ENCODE measurements at places on chromosomes 4 and X.

GRCh38 chrX:21711129-21711847 is 46.6 kb downstream of the SMPX start:
- no peak for DNase-seq

DNA sequence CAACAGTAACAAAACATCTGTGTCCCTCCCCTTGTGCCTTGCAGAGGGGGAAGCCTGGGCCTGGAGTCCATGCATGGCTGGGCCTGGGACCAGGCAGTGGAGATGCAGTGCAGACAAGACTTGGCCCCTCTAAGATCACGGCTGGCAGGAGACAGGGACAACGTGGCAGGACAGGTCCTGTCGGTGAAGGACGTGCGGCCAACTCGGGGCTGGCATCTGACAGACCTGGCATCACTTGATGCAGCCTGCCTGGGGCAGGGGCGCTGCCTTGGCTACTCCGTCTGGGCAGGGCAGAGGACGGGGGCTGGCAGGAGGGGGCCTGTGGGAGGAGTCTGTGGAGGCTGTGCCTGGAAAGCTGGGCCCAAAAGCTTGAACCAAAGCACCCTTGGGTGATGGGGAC is 112.1 kb downstream of the CPZ start:
- no peak for DNase-seq

- DNase-seq, result no peak
These were observed 119.1 kb upstream of the PRDX4 start for GRCh38 chrX:23548164-23548563.

- DNase-seq, result no peak
These were observed 3.4 kb downstream of the GLUD2 start for GRCh38 chrX:121050781-121051180.

DNA sequence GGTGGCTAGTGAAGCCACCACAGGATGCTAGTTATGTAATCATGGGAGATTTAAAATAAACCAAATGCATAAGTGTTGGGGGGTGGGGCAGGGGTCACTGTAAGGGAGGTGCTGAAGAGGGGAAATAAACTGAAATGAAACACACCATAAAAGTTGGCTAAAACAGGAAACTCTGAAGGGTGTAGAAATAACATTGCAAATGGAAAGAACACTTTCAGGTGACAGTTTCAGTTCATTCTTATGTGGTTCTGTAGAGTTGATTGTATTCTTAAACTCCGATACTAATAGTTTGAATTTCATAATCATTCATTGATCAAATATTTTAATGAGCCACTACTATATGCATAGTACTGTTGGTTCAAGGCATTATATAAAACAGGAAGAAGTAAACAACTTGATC is 80.1 kb downstream of the HDAC8 start:
- DNase-seq, result no peak

DNA sequence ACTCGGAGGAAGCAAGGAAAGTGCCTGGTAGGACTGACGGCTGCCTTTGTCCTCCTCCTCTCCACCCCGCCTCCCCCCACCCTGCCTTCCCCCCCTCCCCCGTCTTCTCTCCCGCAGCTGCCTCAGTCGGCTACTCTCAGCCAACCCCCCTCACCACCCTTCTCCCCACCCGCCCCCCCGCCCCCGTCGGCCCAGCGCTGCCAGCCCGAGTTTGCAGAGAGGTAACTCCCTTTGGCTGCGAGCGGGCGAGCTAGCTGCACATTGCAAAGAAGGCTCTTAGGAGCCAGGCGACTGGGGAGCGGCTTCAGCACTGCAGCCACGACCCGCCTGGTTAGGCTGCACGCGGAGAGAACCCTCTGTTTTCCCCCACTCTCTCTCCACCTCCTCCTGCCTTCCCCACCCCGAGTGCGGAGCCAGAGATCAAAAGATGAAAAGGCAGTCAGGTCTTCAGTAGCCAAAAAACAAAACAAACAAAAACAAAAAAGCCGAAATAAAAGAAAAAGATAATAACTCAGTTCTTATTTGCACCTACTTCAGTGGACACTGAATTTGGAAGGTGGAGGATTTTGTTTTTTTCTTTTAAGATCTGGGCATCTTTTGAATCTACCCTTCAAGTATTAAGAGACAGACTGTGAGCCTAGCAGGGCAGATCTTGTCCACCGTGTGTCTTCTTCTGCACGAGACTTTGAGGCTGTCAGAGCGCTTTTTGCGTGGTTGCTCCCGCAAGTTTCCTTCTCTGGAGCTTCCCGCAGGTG is 637 bp downstream of the AR start:
- no peak for DNase-seq

DNA sequence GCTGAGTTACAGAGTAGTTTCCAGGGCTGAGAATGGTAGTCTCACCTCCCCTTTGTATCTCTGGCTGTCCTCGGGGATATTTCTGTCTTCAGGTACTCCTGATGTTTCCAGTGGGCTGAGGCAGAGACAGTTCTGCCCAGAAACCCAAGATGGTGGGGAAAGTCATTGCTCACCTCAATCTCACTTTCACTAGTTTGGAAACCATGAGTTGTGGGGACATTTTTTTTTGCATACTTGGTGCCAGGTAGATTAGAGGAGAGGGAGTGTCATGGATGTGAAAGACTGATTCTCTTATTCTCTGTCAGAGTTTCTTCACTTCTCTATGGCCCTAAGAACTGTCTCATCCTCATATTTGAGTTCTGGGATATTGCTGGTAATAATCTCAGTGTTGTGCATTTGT is 708.6 kb upstream of the MAGEB2 start:
- DNase-seq, result no peak

GRCh38 chrX:7286168-7286837 is 138.3 kb upstream of the PUDP start:
- no peak for DNase-seq

DNA sequence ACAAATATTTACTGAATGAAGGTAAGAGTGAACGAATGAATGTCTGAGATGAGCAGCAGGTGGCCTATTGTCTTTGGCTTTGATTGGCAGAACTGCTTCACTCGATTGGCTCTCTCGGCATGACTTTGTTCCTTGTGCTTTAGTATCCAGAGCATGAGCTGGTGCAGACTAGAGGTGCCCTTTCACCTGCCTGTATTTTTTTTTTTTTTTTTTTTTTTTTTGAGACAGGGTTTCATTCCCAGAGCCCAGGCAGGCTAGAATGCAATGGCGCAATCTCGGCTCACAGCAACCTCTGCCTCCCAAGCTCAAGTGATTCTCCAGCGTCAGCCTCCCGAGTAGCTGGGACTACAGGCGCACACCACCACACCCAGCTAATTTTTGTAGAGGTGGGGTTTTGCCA is 38.9 kb downstream of the SRPX2 start:
- no peak for DNase-seq

DNA sequence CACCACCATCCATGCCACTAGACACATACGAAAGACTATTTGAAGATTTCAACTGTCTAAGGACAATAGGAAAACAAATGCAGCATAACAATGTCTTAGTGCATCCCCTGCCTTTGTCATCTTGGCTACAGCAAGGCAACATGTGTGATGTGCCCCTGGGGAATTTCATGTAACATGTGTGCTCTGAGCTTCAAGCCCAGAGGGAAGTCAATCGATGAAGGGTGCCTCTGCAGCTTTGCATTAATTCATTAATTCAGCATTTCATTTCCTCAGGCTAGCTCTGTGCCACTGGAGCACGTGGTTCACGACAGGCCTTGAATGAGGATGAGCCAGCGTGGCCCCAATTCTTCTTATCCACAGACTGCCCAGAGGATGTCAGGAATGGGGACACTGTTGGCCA is 253.9 kb upstream of the GPC4 start:
- no peak for DNase-seq

DNA sequence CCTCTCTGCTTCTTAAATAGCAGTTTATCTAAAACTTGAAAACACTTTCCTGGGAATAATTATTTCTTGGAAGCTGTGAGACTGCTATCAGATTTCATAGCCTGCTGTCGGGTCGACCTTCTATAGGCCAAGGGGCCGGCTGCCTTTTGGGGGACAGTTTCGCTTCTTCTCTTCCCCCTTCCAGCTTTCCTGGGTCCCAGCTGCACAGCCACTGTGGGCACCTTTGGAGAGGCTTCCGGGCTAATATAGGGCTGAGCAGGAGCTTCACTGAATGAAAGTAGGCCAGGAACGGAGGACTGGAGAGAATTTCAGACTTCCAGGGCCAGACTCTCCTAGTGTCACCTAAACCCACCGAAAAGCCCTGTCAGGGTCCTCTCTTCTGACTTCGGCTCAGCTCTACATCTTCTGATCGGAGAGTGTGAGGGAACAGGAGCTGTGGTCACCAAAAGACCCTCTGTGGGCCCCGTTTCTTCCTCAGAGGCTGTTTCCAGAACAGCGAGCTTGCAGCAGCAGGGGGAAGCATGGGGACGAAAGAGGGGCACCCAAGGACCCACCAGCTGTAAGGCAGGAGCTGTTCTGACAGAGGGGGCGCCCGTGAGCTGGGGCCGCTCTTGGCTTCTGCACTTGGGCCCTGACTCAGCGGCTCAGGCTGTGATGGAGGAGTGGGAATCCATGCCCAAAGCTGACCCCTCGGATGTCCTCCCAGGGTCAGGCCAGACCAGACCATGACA is 620.6 kb downstream of the BCOR start:
- DNase-seq, result no peak

- no peak for DNase-seq
These were observed 221.0 kb downstream of the PALLD start for GRCh38 chr4:168717847-168718246.

- no peak for DNase-seq
These were observed 1631.9 kb upstream of the PABPC4L start for GRCh38 chr4:135833529-135833928.

DNA sequence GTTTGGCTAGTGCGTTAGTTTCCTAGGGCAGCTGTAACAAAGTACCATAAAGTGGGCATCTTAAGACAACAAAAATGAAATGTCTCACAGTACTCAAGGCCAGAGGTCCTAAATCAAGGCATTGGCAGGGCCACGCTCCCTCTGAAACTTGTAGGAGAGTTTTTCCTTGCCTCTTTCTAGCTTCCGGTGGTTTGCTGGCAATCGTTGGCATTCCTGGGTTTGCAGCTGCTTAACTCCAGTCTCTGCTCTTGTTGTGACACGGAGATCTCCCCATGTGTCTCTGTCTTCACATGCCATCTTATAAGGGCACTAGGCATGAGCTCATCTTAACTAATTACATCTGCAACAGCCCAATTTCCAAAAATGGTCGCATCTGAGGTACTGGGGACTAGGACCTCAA is 362.0 kb upstream of the BOD1L1 start:
- DNase-seq, result no peak
